GM12878 (cell line): ENCODE measurements at places on chromosomes 12 and 14. TPM values are rescaled to one million over a fixed set of nuclear protein-coding genes. Genes with fewer than 3 reads are reported as not detected.

Gene PRIMA1
- total RNA-seq, result not detected in 2 replicates

DNA sequence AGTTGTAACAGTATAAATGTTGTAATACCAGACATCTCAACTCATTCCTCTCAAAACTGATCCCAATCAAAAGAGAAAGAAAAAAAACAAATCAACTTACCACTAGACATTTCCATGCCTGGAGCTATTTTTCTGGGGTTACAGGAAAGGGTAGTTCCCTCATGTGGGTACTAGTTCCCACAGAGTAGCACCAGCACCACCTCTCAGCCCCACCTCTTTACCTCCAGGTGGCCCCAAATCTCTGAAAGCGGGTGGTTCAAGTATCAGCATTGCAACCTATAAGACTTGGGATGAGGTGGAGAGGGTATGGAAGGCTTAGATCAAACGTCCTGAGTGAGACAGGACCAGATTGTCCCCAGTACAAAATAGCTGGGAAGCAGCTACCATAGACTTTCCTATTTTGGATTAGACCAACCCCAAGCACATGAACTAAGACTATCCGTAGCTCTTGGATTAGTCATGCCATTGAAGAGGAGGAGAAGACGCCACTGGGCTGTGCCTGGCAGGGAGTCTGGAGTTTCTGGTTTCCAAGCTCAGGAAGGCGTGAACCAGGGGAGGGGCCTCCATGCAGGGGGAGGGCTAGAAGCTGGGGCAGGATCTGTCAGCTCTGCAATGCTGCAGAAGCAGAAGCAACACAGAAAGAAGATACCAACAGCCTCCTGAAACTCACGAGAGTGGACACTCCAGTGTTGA lies at the start of gene SLC39A2:
SLC39A2 (plus strand) TSS at position 620 of the 693 bp plus-strand sequence. CDS start 154 bp downstream, outside the sequence.
- DNase-seq, result no peak

GRCh38 chr14:40119765-40120164 lies 687.5 kb upstream of the FBXO33 start:
- DNase-seq, result no peak

DNA sequence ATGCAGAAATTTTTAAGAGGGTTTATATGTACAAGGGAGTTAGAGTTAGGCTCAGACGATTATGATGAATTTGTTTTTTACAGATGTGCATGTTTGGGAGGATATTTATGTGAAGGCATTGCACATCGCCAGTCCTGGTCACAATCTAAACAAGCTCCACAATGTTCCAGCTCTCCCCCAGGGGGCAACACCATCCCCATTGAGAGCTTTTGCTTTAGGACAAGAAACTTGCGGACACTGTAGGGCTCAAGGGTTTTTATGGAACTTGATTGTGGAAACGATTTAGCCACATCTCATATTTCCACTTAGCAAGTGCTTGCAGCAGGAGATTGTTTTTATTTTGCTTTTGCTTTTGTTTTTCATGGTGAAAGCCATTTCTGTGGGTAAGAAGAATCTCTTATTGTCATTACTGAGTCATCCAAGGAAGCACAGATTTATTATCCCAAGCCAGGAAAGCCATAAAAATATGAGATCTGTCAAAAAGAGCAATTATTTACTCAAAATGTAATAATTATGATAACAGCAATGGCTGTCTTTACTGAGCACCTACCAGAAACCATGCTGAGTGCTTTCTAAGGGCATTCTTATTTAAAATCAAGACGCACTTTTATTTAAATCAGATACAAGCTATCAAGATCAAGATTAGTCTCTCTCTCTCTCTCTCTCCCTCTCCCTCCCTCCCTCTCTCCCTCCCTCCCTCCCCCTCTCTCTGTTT lies 276.7 kb upstream of the SRRM4 start:
- no peak for DNase-seq

DNA sequence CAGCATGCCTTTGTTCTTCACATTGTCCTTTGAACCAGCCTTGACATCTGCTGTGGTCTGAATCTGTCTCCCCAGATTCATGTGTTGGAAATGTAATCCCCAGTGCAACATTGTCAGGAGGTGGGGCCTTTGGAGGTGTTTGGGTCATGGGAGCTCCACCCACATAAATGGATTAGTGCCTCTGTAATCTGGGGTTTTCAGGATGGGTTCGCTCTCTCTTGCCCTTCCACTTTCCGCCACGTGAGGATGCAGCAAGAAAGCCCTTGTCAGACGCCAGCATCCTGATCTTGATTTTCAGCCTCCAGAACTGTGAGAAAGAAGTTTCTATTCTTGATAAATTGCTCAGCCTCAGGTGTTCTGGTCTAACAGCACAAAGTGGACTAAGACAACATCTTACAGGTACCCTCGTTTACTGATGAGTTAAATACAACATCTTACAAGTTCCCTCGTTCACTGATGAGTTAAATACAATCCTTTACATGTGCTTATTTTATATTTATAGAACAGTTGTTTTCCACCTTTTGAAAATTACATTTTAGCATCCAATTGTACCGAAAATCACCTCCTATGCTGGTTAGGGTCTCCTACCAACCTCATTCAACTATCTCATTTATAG lies 54.4 kb upstream of the RIMBP2 start:
- DNase-seq, result no peak

Gene HNRNPA1
- 1,668 and 1,698 TPM in 2 replicates for total RNA-seq

DNA sequence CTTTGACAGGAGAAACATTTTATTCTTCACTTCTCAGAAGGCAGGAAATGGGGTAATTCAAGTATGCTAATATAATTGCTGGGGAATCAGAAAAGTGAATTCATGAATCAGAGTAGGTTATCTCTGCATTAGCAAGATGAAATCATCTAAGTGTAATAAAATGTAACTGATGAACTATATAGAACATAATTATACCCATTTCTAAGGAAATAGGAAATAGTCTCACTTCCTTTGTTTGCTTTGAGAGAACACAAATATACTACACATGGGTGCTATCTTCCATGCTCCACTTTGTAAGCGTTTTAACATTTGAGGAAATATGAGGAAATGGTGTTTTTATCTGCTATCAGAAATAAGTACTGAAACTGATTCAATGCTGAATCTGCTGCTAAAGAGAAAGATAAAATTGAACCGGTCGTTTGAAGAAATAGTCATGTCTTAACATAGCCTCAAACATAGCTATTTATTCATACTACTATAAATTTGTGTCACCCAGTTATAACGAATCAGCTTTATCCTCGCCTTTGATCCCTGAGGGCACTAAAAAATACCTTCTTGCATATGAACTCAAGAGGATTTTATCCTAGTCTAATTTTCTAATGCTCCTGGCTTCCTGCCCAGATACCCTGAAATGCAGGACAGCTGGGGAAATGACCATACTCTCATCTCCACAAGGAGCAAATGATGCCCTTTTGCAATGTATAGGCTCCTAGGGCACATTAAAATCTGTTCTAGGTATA lies 696.0 kb downstream of the C12orf50 start:
- no peak for DNase-seq

GRCh38 chr12:99138393-99138792 lies 493.3 kb downstream of the APAF1 start:
- DNase-seq, result no peak

GRCh38 chr14:28767030-28767852 lies 654 bp downstream of the FOXG1 start:
- no peak for DNase-seq

Gene NT5DC3
- total RNA-seq, result 10.0 and 10.1 TPM in 2 replicates

DNA sequence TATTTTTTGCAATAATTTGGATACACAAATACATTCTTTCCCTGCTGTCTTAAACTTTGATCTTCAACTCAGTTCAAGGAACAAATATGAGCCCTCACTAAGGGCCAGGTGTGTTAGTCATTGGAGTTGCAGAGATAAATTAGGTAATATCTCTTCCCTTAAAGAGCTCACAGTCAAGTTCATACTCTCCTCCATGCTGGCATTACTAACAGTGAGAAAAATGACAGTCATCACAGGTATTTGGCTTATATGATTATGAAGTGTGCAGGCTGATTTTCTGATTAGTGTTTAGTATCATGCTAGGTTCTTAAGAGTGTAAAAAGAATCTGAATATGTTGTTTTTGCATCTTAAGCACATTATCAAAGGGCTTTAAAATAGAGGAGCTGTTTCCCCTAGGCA lies 594.7 kb downstream of the CCER1 start:
- no peak for DNase-seq

- DNase-seq, result no peak
Observed at GRCh38 chr12:49161092-49161795, 27.6 kb downstream of the TUBA1A start.

Gene KIF5A
- total RNA-seq, result 2.2 and 2.9 TPM in 2 replicates

GRCh38 chr12:110679201-110679600 lies 9.7 kb downstream of the HVCN1 start:
- DNase-seq, result no peak

DNA sequence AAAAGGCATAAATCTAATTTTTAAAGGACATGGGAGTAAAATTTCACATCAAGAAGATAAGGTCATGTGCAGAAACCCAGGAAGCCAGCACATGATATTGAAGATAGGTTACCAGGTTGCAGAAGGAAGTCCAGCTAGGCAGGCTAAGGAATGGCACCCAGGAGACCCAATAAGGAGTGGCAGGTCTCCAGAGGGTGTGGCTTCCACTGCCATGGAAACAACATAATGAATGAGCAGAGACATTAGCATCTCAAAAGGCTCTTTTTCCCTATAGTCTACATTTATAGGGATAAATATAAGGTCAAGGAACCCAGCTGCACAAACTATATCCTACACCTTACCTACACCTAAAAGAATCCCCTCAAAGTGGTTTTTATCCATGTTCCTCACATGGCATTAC lies 275.9 kb downstream of the RPS29 start:
- no peak for DNase-seq

Gene RD3L
- not detected in 2 replicates for total RNA-seq

Gene RNASE7
- total RNA-seq, result not detected in 2 replicates

DNA sequence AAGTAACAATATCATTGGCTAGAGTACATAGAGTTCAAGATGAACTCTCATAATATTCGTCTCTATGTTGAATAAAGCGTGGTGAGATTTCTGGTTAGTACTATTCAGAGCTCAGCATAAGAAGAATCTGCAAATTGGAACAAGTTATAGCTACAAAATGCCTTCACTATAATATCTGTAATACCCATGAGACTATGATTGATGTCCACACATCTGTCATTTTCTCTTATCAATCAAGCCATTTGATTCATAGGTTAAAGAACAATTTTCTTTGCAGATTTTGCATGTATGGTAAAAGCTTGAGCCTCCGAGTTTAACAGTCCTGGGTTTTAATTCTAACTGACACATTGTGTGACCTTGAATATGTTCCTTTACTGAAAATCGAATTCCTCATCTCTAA lies 1.4 kb downstream of the SOCS4 start:
- no peak for DNase-seq

Gene ARHGEF40
- 0.31 and 0.35 TPM in 2 replicates for total RNA-seq

Gene WNT5B
- total RNA-seq, result 15.4 and 18.3 TPM in 2 replicates

Gene RHOJ
- not detected in 2 replicates for total RNA-seq

Gene CFAP54
- total RNA-seq, result 0.56 and 1.2 TPM in 2 replicates

Gene SYCP3
- total RNA-seq, result 0.05 and 0.28 TPM in 2 replicates

- no peak for DNase-seq
Observed at GRCh38 chr14:103385929-103386712, 906 bp downstream of the MARK3 start.

GRCh38 chr12:130179191-130179590 lies 16.9 kb downstream of the FZD10 start:
- no peak for DNase-seq

Gene PLA2G1B
- total RNA-seq, result 2.5 TPM in 1 of 2 replicates, not detected in the other

Gene LTB4R2
- total RNA-seq, result 8.9 and 13.0 TPM in 2 replicates

- no peak for DNase-seq
Observed at GRCh38 chr14:99316281-99317163, 44.5 kb upstream of the BCL11B start.

GRCh38 chr14:68113343-68113930 lies 293.9 kb downstream of the RAD51B start:
- no peak for DNase-seq

DNA sequence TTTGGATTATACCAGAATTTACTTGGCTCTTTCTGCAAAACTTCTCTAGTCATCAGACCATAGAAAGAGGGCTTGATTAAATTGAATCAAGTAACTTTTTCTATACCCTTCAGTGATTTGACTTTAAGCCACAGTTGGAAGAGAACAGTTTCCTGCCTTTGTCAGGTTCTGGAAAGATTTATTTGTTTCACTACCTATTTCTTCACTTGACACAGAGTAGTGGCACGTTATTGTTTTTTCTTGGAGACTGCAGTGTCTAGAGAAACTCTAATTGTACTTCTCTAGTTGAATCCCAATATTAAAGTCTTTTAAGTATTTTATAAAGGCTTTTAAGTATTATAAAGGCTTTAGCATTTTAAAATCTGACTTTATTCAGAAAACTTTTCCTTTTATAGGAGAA lies 138.1 kb downstream of the TMEM117 start:
- no peak for DNase-seq

GRCh38 chr12:117158911-117159553 lies 31.2 kb downstream of the FBXO21 start:
- no peak for DNase-seq

Gene HAL
- total RNA-seq, result 0.11 and 0.18 TPM in 2 replicates

DNA sequence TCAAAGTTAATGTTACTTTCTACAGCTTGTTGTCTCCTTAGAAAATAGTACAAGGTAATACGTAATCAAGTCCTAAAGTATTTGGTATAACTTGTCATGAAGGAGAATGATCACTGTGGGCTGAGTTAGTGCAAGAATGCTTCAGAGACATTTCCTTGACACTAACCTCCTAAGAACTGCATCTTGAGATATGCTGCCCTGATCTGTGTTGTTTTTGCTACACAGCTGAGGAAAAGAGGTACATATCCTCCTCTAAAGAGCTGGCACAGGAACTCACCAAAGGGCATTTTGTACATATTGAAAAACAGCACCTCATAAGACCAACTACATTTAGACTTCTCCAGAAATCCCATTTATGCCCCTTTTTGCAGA lies 28.7 kb downstream of the RAP1B start:
- DNase-seq, result no peak
